ENCODE measurements at places on chromosomes 2 and 18. TPM values are rescaled to one million over a fixed set of nuclear protein-coding genes. Genes with fewer than 3 reads are reported as not detected.

GRCh38 chr18:59823596-59824195, 76.1 kb upstream of the PMAIP1 start:
- peak; percentile 84 for DNase-seq

DNA sequence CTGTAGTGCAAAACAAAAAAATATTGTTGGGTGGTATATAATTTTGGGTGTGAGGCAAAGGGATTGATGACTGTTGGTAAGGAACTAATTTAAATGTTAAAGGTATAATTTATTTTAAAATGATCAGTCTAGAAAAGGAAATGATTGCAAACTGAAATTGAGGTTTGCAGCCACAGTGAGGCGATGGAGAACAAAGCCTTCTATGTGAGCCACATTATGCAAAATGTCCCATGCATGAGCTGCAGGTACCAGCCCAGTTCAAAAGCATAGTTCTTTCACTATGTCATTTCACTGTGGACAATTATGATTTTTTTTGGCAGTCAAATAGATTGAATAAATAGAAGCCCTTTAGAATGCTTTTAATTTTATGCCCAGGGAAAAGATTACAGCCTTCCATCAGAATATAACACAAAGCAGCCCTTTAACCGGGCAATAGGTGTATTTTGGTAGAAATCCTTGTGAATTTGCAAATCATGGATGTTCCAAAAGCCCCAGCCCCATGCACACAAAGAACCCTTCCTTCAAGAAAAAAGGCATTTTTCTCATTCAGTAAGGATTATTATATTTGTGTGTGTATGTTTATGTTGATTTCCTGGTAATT, 1.7 kb downstream of the MAP2 start:
- no peak for DNase-seq

- DNase-seq, result no peak
Observed at GRCh38 chr2:174551697-174552096, 45.9 kb downstream of the WIPF1 start.

DNA sequence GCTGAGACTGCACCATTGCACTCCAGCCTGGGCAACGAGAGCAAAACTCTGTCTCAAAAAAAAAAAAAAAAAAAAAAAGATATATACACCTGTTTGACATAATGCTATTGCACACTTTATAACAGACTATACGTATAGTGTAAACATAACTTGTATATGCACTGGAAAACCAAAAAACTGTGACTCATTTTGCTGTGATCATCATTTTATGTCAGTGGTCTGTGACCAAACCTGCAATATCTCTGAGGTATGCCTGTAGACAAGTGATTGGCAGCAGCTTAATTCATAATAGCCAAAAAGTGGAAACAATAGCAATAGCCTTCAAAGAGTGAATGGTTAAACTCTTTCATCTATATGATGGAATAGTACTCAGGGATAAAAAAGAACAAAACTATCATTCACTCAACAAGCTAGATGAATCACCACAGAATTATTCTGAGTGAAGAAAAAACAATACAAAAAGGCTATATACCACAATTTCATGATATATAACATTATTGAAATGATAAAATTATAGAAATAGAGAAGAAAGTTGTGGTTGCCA, 6.1 kb downstream of the C2orf76 start:
- DNase-seq, result no peak

- no peak for DNase-seq
Observed at GRCh38 chr2:166957686-166958085, 69.4 kb downstream of the XIRP2 start.

DNA sequence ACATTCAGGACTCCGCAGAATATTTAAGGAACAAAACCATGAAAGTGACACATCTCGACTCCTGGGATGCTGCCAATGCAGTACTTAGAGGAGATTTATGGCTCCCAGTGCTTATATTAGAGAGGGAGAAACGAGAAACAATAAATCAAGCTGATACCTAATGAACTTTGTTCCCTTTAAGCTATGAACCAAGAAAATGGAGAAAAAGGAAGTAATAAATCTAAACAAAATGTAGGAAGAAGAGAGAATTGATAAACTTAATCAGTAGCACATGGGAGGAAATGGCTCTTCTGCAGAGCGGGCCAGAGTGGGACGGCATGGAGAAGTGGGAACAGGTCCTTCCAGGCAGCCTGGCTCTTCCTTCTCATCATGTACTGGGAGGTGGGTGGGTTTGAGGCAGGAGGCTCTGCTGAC, 42.7 kb downstream of the NPPC start:
- no peak for DNase-seq

DNA sequence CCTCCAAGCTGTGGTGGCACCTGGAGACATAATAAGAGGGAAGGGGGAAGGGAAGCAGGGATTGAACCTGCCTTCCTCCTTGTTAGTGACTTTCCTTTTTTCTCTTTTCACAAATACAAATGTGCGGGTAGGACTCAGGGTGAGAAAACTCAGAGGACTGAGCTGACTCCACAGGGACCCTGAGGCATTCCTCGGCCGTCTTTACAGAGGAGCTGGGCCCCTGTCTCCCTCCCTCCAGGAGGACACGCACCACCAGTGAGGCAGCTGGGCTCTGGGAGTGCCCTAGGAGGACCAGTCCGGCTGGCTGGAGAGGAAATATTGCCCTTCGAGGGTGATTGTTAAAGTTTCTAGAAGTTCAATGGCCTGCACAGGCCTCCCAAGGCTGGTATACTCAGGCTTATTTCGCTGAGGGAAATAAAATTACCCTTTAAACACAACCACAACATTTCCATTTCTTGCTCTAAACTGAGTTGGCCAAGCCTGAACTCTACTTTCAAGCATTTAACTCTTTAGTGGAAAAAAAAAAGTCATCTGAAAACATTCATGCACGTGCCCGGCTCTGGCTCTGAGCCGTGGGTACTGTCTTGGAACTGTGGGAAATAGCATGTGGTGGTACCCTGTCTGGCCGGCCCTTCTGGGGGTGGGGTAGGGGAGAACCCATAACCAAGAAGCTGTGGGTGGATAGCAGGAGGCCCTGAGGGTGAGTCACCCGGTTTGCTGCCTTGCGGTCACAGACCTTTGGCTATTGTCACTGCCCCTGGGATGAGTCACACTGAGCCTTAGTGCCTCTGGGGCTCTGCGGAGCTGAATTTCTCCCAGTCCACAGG, 116.0 kb downstream of the COPS8 start:
- DNase-seq, result no peak

GRCh38 chr2:45909677-45910191, 258.3 kb downstream of the PRKCE start:
- DNase-seq, result peak; percentile 75

- DNase-seq, result no peak
Observed at GRCh38 chr18:34866310-34866709, 156.2 kb downstream of the DTNA start.

DNA sequence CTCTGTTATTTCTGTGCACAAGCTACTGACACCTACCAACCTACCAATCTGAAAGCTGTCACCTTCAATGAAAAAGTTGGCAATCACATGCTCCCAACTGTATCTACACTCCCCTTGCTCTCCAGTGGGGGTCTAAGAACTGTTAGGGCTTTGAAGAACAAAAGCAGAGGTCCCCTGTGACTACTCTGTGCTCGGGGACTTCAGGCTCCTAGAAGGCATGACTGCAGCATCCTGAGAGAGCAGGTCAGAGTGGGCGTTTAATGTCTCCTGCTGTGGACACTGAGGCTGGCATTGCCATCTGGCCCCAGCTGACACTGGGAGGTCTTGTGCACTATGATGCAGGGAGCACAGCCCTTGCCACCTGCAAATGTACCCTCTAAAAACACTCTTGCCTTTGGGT, 93.3 kb downstream of the ACTR2 start:
- no peak for DNase-seq

DNA sequence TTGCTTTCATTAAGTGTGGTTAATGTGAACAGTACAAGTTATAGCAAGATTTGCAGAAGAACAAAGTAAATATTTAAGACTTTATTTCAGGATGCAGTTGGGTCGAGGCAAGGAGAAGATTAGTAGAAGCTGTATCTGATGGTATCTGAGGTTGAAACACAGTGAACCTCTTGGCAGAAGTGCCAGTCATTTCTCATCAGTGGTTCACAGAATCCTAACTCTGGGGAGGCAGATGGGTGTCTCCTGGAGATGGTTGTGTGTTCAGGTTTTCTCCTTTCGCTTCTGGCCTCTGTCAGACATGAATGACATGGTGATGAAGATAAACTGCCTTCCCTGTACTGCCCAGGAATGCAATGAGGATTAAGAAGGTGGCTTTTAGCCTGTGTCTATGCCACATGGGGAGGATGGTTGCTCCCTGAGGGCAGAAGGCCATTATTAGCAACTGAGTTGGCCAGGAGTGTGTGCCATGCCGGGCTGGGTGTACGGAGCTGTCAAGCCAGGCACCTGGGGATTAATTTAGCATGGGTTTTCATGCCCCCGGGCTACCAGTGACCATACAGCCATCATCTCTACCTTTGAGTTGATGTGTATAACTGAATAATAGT, 28.0 kb downstream of the MGAT5 start:
- no peak for DNase-seq

GRCh38 chr18:76932026-76932819, 109.9 kb downstream of the ZNF236 start:
- DNase-seq, result peak; percentile 79

Gene DSG1
- polyA plus RNA-seq, result not detected

Gene TSPYL6
- polyA plus RNA-seq, result 0.17 TPM

Gene ACMSD
- 1.7 TPM for polyA plus RNA-seq

Gene EML6
- polyA plus RNA-seq, result 2.1 TPM

Gene SERPINB7
- not detected for polyA plus RNA-seq

Gene CNDP1
- polyA plus RNA-seq, result 0.56 TPM

Gene GPC1
- 36.2 TPM for polyA plus RNA-seq

Gene TANK
- polyA plus RNA-seq, result 64.8 TPM
